Activated T-helper 1 cell treated with anti-CD3 and anti-CD28 coated beads, Interleukin-12 subunit alpha, Interleukin-12 subunit beta, Interleukin-2, Interleukin-4 antibody, amounts not matched to agents 30 ng/mL and 10 ng/mL and 1 ng/mL, durations not matched to agents 14 hours and 24 hours and 36 hours (primary cell): ENCODE measurements at places on chromosomes 3 and 15. TPM values are rescaled to one million over a fixed set of nuclear protein-coding genes. Genes with fewer than 3 reads are reported as not detected.

The DAZL gene
- 0.10 TPM in 2 replicates for total RNA-seq

GRCh38 chr3:55440104-55440708 is 46.9 kb downstream of the WNT5A start:
- DNase-seq, result no peak

DNA sequence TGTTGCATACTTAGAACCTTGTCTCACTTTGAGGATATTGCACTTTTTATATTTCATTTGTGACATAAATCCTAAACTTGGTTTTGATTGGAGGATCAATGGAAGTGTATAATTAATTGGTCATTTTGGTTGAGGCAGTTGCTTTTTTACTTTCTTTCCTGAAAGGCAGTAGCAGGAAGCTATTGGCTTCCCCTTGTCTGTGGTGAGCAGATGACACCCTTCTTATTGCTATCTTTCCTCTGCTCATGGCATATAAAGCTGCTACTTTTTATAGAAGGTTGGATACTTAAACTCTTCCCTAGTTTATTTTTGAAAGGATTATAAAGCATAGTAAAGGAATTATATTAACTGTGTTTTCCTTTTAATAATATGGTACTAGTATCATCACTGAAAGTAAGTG is 28.6 kb downstream of the FAM98B start:
- no peak for DNase-seq

DNA sequence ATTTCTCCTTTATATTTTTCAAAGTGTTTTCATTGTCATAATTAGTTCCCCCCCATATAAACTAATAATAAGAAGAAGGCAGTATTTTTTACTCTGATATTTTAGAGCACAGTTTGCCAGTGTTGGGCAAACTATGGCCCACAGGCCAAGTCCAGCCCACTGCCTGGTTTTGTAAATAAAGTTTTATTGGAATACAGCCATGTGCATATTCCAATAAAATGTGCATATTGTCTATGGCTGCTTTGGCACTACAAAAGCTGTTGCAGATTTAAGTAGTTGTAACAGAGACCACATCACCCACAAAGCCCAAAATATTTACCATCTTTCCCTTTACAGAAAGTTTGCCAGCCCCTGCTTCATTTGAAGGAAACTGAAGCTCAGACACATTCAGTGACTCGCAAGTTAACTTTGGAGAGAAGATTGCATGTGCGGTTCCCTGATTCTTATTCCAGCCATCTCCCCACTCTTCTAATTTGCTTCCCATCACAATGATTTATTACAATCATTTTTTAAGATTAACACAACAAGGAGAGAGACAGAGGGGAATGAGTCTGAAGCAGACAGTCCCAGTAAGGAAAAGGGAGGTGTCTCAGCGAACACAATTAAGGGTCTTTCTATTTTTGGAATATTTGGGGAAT is 48.9 kb downstream of the RFTN1 start:
- DNase-seq, result no peak

- DNase-seq, result no peak
Measured at GRCh38 chr3:168952551-168952950, 711.0 kb downstream of the MECOM start.

DNA sequence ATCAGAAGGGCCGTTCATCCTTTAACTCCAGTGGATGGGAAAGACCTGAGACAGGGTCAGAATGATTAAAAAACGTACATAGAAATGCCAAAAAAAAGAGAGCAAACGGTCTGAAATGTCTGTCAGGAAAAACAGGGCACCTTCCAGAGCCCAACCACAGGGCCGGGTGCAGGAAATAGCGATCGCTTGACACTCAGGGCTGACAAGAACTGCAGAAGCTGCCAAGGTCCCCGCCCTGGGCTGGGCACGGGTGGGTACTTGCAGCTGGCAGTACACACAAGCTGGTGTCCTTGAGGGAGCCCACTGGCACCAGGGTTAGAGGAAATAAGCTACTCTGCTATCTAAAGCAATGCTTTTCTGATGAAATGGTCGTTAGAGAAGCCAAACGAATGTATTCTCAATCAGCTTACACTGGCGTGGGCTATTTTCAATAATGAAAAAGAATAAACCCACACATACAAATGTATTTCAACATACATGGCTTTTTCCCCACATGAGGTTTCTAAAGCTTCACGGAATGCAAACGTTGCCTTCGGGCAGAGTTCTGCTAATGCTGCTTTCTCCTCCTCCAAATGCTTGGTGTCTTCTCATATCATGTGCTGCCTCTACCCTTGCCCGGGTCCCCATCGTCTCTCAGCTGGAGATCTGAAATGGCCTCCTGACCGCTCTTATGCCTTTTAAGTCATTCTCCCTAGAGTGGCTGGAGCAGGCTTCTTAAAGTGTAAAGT is 15.6 kb downstream of the FRMD4B start:
- no peak for DNase-seq

The TRAIP gene
- 26.5 and 27.9 TPM in 2 replicates for total RNA-seq

The TEX55 gene
- not detected in 2 replicates for total RNA-seq

- no peak for DNase-seq
Measured at GRCh38 chr3:55668359-55668758, 181.3 kb upstream of the WNT5A start.

- no peak for DNase-seq
Measured at GRCh38 chr15:85718271-85718971, 76.3 kb downstream of the KLHL25 start.

DNA sequence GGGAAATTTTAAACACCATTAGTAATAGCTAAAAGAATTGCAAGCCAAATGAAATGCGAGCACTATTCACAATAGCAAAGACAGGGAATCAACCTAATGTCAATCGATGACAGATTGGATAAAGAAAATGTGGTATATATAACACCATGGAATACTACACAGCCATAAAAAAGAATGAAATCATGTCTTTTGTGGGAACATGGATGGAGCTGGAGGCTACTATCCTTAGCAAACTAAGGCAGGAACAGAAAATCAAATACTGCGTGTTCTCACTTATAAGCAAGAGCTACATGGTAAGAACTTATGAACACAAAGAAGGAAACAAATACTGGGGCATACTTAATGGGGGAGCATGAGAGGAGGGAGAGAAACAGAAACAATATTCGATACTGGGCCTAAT is 85.2 kb downstream of the FMN1 start:
- no peak for DNase-seq

GRCh38 chr3:115388811-115389210 is 234.5 kb upstream of the GAP43 start:
- DNase-seq, result no peak

DNA sequence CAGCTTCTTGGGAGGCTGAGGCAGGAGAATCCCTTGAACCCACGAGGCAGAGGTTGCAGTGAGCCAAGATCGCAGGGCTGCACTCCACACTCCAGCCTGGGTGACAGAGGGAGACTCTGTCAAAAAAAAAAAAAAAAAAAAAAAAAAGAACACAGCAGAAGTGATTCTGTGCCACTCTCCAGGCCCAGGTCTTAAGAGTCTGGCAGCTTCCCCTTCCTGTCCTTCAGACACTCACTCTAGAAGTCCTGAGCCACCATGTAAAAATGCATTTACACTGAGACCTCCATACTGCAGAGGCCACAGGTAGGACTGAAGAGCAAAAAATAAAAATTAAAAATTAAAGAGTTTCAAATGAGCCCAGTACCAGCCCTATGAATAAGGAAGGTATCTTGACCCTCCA is 11.8 kb upstream of the CDV3 start:
- no peak for DNase-seq

DNA sequence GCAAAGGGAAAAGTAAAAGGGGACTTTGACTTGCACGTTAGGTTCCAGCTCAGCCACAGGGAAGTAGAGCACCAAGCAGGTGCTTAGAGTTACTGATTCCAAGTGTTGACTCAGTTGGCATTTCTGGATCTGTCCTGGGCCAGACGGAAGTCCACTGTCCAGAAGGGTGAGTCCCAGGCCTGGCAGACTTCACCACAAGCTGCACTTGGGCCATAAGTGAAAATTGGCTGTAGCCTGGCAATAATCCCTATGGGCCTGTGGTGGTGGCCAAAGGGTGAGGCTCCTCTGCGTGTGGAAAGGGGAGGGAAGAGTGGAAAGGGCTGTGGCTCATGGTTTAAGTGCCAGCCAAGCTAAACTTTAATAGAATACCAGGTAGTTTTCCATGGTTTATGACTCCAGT is 121.5 kb downstream of the DTWD1 start:
- no peak for DNase-seq

DNA sequence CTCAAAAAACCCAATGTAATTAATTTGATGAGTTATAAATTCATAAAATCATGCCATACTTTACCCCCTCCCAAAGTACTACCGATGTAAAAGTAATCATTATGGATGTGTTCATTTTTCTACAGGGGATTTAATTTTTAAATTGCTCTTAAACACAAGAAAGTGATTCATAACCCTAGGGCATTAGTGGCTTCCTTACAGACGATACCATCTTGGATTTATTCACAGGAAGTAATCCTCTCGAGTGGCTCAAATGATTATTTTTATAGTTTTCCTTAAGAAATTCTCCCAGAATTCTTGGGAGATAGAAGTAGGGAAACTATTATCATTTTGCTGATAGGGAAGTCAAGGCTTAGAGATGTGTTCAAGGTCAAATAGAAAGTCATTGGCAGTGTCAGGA is 80.9 kb downstream of the PEX5L start:
- DNase-seq, result no peak

DNA sequence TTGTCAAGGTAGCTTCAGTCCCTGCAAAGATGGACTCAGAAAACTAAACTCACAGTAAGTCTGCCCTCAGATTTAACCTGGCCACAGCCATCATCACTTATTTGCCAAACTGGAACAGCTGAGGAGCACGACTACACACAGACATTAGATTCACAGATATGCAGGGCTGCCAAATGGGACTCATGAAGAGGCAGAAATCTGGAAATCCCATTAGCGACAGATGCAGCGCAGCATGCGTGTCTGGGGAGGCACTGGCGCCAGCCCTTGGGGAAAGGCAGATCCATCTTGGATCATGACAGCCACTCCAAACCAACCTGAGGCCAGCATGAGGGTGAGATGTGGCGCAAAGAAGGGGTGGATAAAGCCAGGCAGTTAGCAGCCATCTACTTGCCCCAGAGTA is 160.7 kb upstream of the TSC22D2 start:
- DNase-seq, result no peak

The SAMMSON gene
- total RNA-seq, result not detected in 2 replicates

The LIPH gene
- total RNA-seq, result not detected in 2 replicates

DNA sequence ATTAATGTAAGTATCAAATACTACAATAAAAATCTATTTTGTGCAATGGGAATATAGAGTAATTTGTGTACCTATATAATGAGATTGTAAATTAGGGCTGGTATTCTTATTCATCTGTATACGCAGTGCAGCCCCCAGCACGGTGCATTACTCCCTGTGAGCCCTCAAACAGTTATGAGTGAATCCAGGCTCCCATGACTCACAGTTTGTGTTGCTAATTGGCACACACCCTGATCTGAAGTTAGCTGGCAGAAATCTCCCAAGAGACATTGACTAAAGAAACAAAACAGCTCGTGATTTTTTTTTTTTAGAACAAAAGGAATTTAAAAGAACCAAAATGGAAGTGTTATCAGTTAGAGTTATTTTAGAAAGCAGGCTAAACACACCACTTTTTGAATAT is 15.7 kb downstream of the GK5 start:
- no peak for DNase-seq

The ADAMTS17 gene
- 0.83 and 1.3 TPM in 2 replicates for total RNA-seq

DNA sequence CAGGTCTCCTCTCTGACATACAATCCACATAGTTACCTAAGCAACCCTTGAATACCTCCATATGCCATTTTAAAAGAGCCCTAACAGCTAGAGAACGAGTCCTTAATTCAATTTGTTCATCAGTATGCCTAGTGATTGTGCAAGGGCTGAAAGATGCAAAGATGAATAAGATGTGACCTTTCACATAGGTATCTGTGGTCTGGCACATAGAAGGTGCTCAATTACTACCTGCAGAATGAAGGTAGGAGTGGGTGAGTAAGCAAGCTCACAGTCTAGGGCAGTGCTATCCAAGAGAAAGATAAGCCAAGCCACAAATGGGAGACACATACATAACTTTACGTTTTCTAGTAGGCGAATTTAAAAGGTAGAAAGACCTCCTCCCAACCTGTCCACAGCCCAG is 157.9 kb downstream of the OSBPL10 start:
- DNase-seq, result no peak

The RETNLB gene
- not detected in 2 replicates for total RNA-seq

DNA sequence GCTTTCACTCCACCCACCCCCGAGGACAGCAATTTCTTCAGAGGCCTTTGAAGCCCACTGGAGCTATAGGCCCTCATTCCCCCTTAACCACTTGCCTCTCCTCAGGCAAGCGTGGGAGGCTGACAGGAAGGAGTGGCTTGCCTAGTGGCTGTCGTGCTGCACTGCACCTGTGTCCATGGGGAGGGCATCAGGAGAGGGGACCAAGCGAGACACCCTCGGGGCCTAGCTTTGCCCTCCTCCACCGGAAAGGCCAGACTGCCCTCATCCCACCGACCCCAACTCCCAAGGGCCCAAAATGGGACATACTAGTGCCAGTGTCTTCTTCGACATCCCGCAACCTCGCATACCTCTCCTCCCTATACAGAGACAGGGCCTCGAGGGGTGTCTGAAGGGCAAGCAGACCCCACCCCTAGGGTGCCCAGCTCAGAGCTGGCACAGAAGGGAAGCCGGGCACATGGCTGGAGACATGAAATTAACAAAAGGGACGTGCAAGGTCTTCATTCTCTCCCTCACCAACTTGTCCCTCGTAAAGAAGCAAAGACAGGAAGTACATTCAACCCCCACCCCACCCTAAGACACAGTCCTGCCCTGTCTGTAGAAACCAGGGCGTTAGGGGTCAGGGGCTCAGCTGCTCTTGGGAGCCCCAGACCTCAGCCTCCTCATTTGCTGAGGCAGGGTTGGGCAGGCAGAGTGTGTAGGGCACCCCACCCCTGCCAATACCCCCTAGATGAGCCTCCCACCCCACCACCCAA is 24.3 kb downstream of the VIPR1 start:
- DNase-seq, result peak; percentile 15

GRCh38 chr3:72982609-72983366 is 13.8 kb upstream of the PPP4R2 start:
- no peak for DNase-seq

- DNase-seq, result no peak
Measured at GRCh38 chr15:67779549-67780111, 45.7 kb upstream of the SKOR1 start.

DNA sequence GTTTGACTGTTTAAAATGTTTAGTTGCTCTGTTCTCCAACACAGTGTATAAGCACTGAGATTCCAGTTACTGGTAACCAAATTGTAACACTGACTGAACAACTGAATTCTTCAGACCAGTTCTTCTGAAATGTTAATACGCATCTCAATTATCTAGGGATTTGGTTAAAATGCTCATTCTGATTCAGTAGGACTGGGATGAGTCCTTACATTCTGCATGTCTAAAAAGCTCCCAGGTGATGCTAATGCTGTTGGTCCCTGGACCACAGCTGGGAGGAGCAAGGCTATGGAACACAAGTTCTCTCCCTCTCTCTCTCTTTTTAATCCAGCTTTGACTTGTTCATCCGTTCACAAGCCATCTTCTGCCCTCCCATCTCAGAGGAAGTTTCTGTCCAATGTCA is 380.3 kb downstream of the MAGI1 start:
- no peak for DNase-seq

The PROK2 gene
- not detected in 2 replicates for total RNA-seq

DNA sequence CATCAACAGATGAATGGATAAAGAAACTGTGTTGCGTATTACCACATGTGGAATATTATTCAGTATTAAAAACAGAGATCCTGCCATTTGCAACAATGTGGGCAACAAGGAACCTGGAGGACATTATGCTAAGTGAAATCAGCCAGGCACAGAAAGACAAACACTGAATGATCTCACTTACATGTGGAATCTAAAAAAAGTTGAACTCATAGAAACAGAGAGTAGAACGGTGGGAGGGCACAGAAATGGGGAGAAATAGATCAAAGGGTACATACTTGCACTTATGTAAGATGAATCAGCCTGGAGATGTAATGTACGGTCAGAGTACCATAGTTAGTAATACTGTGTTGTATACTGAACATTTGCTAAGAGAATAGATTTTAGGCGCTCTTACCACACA is 29.8 kb upstream of the MUC13 start:
- DNase-seq, result no peak

The PLXND1 gene
- total RNA-seq, result 1.3 and 1.7 TPM in 2 replicates
